Breast epithelium (tissue), 4 donors: ENCODE measurements at places on chromosomes 2 and 18.

- no peaks in the 10 kb centered on the region for H3K4me1 ChIP-seq
- no peaks in the 10 kb centered on the region for H3K36me3 ChIP-seq
- H3K4me3 ChIP-seq = no peak overlapping the region
- H3K27ac ChIP-seq = no peak overlapping the region
- DNase-seq = no peak
Measured at GRCh38 chr18:35106845-35107148, 65.6 kb downstream of the MAPRE2 start.

GRCh38 chr2:60154142-60154541 is 399.3 kb downstream of the BCL11A start:
- no peaks in the 10 kb centered on the region for H3K4me1 ChIP-seq
- no peak overlapping the region for H3K4me3 ChIP-seq
- no peak for DNase-seq
- H3K27ac ChIP-seq = no peak overlapping the region

- H3K27me3 ChIP-seq = no peaks in the 10 kb centered on the region
- peaks cover 4% of the 10 kb centered on the region for H3K4me1 ChIP-seq
- H3K36me3 ChIP-seq = no peaks in the 10 kb centered on the region
- DNase-seq = no peak
- no peak overlapping the region for H3K4me3 ChIP-seq
Measured at GRCh38 chr2:207505728-207506127, 24.0 kb upstream of the CREB1 start.

DNA sequence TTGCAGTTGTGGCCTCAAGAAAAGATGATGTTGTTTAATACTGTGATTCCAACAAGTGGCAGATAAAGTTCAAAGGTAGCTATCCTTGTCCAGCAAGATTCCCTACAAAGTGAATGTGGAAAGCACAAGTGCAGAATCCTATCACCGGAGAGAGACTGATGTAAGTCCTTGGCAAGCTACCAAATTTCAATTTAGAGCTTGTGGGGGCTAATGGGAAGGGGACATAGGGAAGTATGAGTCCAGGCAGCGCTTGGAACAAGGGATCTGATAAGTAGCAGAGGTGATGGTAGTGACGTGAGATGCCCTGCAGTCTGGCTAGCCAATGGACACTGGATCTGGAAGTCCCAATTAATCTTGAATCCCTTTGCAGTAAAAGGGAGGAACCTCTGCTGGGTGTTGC is 165.2 kb upstream of the DTNA start:
- no peak overlapping the region for H3K4me3 ChIP-seq
- no peaks in the 10 kb centered on the region for H3K36me3 ChIP-seq
- no peak overlapping the region for H3K27ac ChIP-seq
- DNase-seq = no peak
